NCI-H774 (cell line): ENCODE measurements at places on chromosomes 3 and 15.

DNA sequence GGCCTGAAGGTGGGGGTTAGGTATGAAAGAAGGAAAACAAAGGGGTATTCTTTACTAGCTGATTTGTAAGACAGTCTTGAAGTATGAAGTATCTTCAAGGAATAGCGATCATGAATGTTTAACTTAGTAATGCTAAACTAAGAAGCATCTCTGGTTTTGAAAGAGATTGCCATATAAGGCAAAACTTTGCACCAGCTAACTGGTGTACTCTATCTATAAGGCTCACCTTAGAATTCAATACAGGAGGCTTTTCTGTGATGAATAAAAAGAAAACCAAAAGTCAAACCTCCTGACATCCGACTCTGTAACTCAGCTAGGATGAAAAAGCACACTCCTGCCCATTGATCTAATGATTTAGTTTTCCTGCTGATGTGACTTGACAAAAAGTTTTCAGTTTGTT, 54.7 kb downstream of the FOXP1 start:
- no peak for DNase-seq

DNA sequence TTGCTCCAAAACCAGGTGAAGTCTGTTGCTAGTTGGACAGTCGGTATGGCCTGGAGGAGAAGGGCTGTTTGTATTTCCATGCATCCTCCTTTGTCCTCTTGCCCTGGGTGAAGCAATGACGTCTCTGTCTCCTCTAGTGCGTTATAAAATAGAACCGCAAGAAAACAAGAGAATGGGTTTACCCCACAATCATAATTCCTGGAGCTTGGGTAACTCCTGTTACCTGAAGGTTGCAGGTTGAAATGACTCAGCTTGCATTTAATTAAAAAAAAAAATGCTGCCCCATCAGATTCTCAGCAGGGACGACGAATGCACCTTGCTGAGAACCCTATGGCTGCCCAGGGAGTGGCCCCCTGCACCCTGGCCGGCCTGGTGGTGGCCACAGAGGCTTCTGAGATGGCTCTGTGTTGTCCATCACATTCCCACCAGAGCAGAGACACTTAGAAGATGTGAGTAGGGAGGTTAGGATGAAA, 228.2 kb upstream of the BHLHE40 start:
- no peak for DNase-seq

- DNase-seq = no peak
Observed at GRCh38 chr15:64547275-64547674, 86.9 kb downstream of the ZNF609 start.

- DNase-seq = no peak
Observed at GRCh38 chr3:49313896-49314688, 25.8 kb downstream of the USP4 start.

GRCh38 chr3:142244056-142244455, 18.7 kb upstream of the GK5 start:
- DNase-seq = no peak

- DNase-seq = no peak
Observed at GRCh38 chr3:46962990-46963389, 13.6 kb downstream of the CCDC12 start.

DNA sequence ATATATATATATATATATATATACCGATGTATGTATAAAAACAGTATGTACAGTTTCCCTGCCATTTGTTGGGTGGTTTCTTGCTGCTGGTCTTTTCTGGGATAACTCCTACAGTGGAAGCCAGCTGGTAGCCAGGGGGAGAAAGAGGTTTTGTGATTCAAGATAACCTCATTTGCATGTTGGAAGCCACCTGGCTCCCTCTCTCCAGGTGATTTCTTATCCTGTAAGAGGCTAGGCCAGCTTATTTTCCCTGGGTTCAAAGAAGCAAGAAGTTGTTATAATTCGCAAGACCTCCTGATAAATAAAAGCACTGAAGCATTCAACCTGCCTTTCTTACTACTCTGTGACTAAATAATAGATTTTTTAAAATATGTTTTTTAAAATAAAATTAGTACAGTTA, 443.3 kb downstream of the VGLL3 start:
- no peak for DNase-seq

DNA sequence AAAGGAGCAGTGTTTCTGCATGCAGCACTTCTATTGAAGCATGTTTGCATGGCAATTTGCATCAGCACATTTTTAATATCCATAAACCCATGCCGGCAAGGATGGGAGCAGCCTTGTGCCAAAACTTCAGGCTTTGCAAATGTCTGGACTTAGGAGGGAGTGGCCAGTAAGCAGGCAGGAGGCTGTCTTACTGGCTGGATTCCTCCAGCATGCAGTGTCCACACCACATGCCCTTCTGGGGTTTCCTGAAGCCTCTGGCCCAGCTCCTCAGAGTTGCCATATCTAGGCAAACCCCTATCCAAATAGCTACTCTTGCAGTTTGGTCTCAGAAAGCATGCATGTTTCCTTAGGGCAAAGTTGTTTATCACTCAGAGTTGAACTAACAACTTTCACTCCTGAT, 139.1 kb upstream of the MRPS22 start:
- no peak for DNase-seq

DNA sequence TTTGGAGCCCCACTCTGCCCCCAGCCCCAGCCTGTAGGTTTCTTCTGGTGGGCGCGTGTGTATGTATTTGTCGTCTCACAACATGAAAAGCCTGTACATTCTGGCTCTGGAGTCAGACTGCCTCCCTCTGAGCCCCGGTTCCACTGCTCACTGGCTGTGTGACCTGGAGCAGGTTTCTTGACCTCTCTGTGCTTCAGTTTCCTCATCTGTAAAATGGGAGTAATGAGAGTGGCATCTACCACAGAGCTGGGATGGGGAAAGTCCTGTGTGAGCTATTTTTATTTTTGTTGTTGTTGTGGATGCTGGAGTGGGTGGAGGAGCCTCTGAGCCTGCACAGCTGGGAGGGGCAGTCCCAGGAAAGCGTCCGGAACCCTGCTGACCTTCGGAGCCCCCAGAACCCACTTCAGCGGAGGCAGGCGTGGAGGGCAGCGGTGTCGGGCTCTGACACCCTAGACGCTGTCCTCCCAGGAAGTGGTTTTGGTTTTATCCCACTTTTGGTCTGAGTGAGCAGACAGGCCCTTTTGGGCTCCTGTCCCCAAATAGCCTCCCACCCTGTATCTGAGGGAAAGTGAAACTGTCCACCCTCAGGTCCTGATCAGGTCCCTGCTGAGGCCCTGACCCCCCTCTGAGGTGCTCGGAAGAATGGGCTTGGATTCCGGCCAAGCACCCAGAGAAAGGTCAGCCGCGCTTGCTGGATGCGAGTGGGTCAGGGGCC, 103.5 kb downstream of the CHSY1 start:
- no peak for DNase-seq

GRCh38 chr3:184381261-184382224, 1.7 kb downstream of the CHRD start:
- DNase-seq = no peak

- DNase-seq = no peak
Observed at GRCh38 chr3:14222900-14223594, 44.4 kb downstream of the LSM3 start.

DNA sequence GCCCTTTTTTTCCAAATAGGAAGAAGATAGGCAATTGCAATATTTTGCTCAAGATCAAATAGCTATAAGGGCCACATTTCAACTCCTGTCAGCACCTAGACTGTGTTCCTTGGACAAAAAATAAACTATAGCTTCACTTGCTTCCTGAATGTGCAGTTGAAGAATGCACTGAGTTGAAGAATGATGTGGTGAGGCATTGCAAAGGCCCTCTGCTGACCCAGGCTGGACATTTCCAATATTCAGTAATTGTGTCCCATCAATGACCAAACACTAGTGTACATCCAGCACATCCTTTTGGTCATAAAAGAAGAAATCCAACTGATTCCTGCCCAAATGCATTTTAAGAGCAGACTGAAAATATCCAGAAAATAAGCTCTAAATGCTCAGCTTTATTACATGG, 424.8 kb upstream of the TGFBR2 start:
- DNase-seq = no peak

DNA sequence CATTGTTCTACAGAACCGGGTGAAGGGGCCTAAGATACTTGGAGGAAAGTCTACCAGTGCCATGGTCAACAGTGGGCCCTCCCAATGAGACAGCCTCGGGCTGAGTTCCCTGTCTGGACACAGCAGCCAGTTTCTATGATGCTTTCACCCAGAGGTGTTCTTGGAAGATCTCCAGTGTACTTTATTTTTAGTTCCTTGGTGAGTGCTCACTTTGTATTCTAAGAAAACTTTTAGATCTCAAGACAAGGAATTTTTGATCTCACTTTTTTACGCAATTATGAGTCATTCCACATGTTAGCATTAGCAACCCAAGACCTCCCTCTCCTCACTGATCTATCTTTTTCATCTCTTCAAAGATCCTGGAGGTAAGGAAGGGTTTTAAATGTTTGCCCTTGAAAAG, 287.7 kb downstream of the RORA start:
- DNase-seq = no peak

- DNase-seq = no peak
Observed at GRCh38 chr3:24591191-24591590, 96.5 kb upstream of the THRB start.

DNA sequence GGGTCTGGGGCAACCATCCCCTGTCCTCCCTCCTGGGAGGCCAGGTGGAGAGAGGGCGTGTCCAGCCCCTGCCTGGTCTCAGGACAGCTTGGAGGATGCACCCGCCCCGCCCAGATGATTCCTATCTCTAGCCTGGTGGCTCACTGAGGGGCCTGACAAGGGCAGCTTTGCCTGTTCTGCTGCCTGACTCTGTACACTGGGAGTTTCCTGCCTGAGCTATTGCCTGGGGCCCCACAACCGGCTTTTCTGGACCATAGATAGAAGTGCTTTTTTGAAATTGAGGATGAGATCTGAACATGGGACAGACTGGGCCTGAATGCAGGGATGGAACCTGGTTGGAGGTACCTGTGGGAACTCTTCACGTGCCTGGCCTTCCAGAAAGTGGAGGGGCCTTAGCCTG, 751 bp upstream of the PLA2G4E start:
- no peak for DNase-seq

GRCh38 chr3:183287301-183287971, 34.4 kb downstream of the B3GNT5 start:
- no peak for DNase-seq

DNA sequence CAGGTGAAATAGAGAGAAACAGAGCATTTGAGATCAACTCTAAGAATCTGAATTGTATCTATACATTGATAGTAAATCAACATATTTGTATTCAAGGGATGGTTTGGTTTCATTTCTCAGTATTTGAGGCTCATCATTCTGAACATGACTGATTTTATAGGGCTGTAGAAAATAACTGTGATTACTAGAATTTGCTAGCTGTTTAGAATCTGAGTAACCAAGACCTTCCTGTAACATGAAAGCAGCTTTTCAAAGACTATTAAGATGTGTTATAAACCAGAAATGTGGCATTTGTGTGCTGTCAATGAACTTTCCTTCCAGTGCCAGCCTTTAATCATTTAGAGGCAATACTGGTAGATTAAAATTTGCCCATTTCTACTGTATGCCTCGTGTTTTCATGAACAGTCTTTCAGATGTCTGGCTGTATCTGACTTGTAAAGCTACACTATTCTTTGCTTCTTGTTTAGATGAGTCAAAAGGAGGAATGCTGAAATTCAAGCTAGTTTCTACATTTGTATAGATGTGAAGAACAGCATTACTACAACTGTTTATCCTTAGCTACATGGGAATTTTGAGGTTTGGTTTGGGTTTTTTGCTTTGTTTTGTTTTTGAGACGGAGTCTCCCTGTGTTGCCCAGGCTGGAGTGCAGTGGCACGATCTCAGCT, 137.3 kb upstream of the BHLHE40 start:
- DNase-seq = no peak

GRCh38 chr15:28021281-28022039, 77.7 kb downstream of the OCA2 start:
- DNase-seq = peak; percentile 90

DNA sequence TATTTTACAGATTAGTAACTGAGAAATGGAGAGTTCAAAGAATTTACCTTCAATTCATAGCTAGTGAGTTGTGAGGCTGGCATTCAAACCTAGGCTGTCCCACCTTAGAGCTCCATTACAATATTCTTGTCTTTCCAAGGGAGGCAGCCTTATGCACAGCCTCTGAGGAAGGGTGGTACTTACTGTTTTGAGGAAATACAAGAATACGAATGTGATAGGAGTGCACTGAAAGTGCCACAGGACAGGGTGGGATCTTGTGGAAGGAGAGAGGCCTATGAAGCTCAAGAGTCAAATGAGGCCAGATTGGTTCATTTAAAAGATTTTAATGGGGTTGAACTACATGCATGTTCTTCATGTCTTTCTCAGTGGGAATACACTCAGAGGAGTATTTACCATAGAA, 86.3 kb downstream of the ARIH1 start:
- DNase-seq = no peak

GRCh38 chr3:168620854-168621253, 525.1 kb upstream of the GOLIM4 start:
- DNase-seq = no peak
